HTR-8/SVneo (cell line): ENCODE measurements at places on chromosomes 6 and 20.

GRCh38 chr20:15831201-15831600 lies 742.0 kb downstream of the KIF16B start:
- no peak for DNase-seq

- no peak for DNase-seq
Measured at GRCh38 chr6:118700531-118700930, 49.1 kb upstream of the CEP85L start.

GRCh38 chr20:7695051-7695495 lies 245.2 kb downstream of the HAO1 start:
- no peak for DNase-seq

- peak; percentile 69 for DNase-seq
Measured at GRCh38 chr6:10510592-10511367, 10.4 kb upstream of the GCNT2 start.
